Hematopoietic multipotent progenitor cell treated with erythropoietin and hydrocortisone succinate and interleukin-3 and kit ligand, for 15 days (in vitro differentiated cells): ENCODE measurements at places on chromosomes 1 and 21.

GRCh38 chr21:17416139-17416538 lies 96.7 kb upstream of the CXADR start:
- DNase-seq, result no peak

DNA sequence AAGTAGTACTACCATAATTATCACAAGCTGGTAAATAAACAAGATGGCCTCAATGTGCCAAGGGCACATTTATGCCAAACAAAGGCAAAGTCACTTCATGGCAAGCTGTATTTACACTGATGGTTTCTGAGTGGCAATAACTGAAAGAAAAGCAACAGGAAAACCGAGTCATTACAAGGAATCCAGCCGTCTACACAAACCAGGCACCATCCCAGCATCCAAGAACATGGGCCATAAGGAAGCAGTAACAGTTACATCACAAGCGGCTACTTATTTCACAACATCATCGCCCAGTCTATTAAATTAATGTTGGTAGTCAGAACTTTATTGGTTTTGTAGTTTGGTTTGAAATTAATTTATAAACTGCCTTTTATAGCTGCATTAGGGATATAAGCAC lies 214.2 kb downstream of the RERE start:
- DNase-seq, result no peak

DNA sequence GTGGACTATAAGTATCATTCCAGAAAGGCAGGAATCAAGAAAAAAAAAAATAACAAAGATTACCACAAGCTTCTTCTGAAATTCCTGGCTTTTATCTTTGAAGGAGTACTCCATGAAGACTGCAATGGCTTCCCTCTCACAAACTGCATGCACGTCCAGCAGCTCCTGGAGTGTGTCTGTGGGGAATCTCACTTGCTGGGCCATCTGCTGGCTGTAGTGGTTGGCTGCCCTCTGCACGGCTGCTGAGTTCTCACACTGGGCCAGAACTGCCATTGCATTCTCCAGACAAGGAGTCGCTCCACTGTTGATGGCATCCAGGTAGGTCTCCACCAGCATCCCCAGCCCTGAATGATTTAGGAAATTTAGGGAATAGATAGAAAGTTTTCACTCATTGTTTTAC lies 23.3 kb upstream of the GBP2 start:
- no peak for DNase-seq

DNA sequence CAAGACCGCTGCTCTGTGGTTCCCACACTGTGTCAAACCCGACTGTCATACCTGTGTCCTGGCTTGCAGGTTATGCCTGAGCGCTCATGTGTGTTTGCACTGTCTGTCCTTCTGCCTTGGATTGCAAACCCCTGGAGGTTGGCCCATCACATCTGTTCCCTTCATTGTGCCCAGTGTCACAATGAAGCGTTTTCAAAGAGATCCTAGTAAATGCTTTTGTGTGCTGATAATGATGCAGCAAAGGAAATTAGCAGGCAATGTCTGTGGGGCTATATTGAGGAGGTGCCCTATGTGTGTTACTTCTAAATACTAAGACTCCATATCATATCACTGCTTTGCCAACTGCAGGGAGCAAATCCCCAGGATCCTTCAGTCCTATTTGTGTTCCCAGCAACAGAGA lies 424.4 kb upstream of the NFIA start:
- DNase-seq, result no peak

DNA sequence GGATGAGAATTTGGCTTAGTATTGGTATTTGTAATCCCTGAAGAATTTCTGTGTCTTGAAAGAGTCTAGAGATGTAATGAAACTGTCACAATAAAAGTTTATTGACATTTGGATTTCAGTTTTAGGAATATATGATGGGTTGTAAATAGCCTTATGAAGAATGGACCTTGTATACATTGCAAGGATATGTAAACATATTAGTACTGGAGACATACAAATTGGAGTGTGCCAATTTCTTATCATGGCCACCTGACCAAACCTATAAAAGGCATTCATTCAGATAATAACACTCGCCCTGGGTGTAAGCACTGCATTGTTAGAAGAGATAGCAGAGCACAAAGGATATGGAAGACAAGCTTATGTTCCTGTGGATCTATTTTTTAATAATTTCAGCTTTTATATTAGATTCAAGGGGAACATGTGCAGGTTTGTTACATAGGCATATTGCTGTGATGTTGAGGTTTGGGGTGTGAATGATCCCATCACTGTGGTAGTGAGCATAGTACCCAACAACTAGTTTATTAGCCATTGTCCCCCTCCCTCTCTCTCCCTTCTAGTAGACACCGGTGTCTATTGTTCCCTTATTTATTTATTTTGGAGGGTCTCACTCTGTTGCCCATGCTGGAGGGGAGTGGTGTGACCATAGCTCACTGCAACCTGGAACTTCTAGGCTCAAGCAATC lies 8.6 kb downstream of the S1PR1 start:
- peak; percentile 29 for DNase-seq

DNA sequence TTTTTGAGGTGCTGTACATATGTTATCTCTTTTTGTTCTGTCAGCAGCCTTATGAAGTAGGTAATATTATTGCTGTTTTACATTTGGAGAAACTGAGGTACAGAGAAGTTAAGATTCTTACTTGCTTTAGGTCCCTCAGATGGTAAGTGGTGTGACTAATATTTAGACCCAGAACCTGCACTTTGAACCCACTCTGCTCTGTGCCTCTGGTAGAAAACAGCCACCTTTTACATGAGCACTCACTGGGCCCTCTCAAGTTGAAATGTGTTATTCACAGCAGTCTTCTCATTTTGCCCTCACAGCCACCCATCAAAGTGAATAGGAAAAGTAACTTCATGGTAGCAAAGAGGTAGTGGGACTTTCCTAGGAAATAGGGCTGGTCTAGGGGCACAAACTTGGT lies 4.7 kb downstream of the NSUN4 start:
- DNase-seq, result no peak

DNA sequence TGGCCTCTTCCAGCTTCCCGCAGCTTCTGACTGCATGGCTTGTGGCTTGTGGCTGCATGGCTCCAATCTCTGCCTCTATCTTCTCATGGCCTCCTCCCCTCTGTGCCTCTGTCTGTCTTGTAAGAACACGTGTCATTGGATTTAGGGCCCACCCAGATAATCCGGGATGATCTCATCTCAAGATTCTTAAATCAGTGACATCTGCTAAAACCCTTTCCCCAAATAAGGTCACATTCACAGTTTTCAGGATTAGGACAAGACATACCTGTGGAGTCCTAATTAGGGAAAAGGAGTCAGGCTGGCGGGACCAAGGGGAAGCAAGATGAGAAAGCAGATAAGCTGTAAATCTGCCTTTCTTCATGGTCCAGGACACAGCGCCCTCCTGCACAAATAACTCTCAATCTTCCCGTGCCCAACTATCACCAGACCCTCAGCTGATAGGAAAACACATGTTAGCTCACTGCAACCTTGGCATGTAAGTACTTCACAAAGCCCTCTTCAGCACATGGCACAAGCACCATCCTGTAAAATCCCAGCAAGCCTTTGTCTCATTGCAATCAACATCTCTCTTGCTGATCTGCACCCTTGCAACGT lies 82.2 kb downstream of the SPSB1 start:
- DNase-seq, result no peak

GRCh38 chr1:3068564-3069431 lies at the start of gene PRDM16:
Gene PRDM16, plus strand, starts transcription at chr1:3069203. Its CDS starts 57 bp downstream, at chr1:3069260.
- DNase-seq, result no peak

- no peak for DNase-seq
These were observed 182.4 kb downstream of the BACH1 start for GRCh38 chr21:29481081-29481480.

DNA sequence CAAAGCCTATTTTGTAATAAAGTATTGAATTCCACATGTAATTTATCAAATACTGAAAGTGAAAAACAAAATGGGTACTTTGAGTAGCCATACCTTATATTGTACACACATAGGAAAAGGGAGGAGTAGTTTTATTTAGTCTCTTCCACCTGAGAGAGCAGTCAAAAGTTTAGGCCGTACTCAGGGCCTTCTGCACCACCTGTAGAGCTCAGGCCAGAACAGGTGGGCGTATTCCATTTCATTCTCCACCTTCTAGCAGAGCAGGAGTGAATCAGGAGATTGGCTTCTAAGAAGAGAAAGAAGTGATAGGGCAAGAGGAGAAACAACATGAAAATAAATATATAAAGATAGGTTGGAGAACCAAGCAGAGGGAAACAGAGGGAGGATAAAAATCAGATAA lies 44.0 kb downstream of the TRAF5 start:
- no peak for DNase-seq

- DNase-seq, result peak; percentile 46
These were observed 14.7 kb downstream of the C1orf116 start for GRCh38 chr1:207017615-207018559.

- DNase-seq, result no peak
These were observed 120.9 kb downstream of the NCAM2 start for GRCh38 chr21:21119091-21119490.

GRCh38 chr1:228333739-228334115 lies 72.9 kb downstream of the TRIM11 start:
- DNase-seq, result no peak

GRCh38 chr1:178263341-178263740 lies 169.4 kb downstream of the RASAL2 start:
- no peak for DNase-seq

- DNase-seq, result no peak
These were observed 355.3 kb upstream of the NEGR1 start for GRCh38 chr1:72637593-72637992.

DNA sequence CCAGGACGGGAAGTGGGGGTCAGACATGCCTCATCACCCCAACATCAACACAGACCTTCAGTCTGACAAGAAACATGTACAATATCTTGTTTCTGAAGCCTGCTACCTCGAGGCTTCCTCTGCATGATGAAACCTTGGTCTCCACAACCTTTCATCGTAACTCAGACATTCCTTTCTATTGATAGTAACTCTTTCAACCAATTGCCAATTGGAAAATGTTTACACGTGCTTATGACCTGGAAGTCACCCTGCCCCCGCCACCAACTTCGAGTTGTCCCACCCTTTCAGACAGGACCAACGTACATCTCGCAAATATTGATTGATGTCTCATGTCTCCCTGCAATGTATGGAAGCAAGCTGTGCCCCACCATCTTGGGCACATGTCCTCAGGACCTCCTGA lies 159.5 kb downstream of the ETS2 start:
- DNase-seq, result no peak

- no peak for DNase-seq
These were observed 37.9 kb downstream of the TGFB2 start for GRCh38 chr1:218383051-218383450.

DNA sequence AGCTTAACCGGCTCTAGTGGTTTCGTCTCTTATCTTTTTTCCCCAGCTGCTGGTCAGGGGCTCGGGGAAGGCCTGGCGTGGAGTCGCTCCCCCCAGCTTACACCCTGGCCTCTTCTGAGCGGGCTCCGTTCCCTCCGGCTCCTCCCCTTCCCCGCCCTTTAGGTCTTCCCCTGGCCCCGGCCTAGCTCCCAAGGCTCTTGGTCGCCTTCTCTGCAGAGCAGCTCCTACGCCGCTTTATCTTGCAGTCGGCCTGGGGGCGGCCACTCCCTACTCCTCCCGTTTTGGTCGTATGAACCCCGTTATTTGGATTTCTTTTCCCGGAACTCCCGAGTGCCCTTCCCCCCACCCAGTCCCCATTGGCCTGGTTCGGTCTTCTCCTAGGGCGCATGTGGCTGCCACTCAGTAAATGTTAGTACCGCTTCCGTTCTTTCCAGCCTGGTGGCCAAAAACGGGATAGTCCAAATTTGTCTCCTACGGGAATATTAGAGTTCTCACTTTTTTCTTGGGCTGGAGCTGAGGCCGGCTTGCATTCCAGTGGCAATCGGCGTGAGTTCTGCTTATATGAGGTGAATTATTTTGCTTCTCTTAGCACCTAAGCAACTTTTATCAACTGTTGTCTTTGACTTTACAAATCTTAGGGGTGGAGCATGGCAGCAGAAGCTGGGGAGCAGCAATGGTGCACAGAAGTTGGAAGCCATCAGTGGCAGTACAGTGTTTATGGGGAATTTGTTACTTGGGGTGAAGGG lies 467 bp downstream of the THRAP3 start:
- DNase-seq, result peak; percentile 87
